Transverse colon (tissue), 4 donors: ENCODE measurements at places on chromosomes 5 and 9. TPM values are rescaled to one million over a fixed set of nuclear protein-coding genes. Genes with fewer than 3 reads are reported as not detected.

DNA sequence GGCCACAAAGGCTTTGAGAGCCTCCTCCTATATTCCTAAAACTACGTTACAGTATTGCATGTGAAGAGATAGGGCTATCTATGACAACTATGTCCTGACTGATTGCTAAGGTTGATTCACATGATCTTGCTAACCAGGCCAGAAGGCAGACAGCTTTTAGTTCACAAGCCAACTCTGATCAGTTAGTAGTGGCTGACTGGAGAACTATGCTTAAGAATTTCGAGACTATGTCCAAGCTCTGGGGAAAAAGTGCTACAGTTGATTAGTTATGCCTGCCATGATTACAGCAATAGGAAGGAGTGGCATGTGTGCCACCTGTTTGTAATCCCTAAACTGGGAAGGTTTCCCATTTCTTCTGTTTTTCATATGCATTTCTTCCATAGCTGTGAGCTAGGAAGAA is 223.4 kb downstream of the DOCK8 start:
- no peak for DNase-seq
- H3K36me3 ChIP-seq: peaks cover 3% of the 10 kb centered on the region
- no peak overlapping the region for H3K4me3 ChIP-seq
- H3K4me1 ChIP-seq: no peaks in the 10 kb centered on the region
- H3K27me3 ChIP-seq: no peaks in the 10 kb centered on the region

- H3K36me3 ChIP-seq: no peaks in the 10 kb centered on the region
- DNase-seq: no peak
- no peak overlapping the region for H3K4me3 ChIP-seq
- no peaks in the 10 kb centered on the region for H3K27me3 ChIP-seq
Measured at GRCh38 chr9:135583688-135584011, 22.1 kb downstream of the PAEP start.

GRCh38 chr5:172832383-172833315 is 1.4 kb upstream of the ERGIC1 start:
- H3K4me3 ChIP-seq: no peak overlapping the region
- peak overlapping the region; percentile 91 for H3K27ac ChIP-seq
- no peak for DNase-seq
- H3K27me3 ChIP-seq: no peaks in the 10 kb centered on the region
- peaks cover 35% of the 10 kb centered on the region for H3K4me1 ChIP-seq

DNA sequence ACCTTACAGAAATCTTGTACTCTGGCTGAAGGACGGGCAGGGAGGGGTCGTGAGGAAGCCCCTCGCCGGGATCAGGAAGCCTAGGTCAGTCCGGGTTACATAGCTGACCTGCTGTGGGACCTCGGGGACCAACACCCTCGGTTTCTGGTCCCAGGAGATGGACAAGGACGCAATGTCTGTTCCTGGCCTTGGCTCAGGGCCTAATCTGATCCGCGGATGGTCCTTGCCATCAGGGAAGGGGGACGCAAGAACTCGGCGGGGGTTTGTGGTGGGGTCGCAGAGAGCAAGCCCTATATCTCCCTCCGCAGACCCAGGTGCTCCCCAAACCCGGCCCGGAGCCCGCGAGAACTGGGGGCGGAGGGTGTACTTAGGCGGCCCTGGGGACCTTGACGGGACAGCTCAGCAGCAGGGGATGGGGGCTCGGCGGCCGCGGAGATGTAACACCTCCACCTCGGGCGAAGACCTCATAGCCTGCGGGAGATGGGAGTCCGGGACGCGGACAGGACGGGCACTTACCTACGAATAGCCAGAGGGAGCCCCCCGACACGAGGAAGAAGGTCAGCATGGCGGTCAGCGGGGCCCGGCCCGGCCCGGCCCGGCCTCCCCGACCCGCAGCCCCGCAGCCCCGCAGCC is 353 bp downstream of the ACSL6 start:
- no peaks in the 10 kb centered on the region for H3K36me3 ChIP-seq
- DNase-seq: no peak
- peaks cover 47% of the 10 kb centered on the region for H3K27me3 ChIP-seq
- H3K4me1 ChIP-seq: peaks cover 6% of the 10 kb centered on the region

GRCh38 chr9:105437704-105438103 is 10.1 kb upstream of the FSD1L start:
- H3K27me3 ChIP-seq: no peaks in the 10 kb centered on the region
- no peak overlapping the region for H3K27ac ChIP-seq
- H3K4me3 ChIP-seq: no peak overlapping the region
- H3K4me1 ChIP-seq: peaks cover 8% of the 10 kb centered on the region

GRCh38 chr9:86733929-86734328 is 213.4 kb downstream of the GAS1 start:
- no peak overlapping the region for H3K4me3 ChIP-seq
- H3K4me1 ChIP-seq: no peaks in the 10 kb centered on the region
- H3K27ac ChIP-seq: peak overlapping the region; percentile 14
- DNase-seq: no peak
- H3K27me3 ChIP-seq: no peaks in the 10 kb centered on the region

DNA sequence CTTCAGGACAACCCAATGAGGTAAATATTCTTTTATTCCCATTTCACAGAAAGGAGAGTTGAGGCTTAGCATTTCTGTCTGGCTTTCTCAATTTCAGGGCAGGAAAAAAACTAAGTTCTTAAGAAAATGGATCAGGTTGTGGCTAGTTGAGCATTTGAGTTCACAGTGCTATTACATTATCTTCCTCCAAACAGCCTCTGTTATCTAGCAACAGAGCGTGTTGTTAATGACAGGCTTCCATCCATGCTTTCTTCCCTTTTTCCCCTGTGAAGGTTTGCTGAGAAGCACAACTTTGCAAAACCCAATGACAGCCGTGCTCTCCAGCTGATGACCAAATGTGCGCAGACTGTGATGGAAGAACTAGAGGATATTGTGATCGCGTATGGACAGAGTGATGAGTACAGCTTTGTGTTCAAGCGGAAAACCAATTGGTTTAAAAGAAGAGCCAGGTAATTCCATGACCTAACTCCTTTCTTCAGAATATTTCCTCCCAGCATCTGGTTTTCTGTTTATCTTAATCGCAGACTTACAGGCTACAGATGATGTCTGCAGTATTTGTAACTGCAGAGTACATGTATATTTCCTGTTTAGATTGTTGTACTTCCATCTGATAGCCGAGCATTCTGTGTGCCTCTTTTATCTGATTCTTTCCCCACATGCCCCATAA is 1.5 kb downstream of the THG1L start:
- H3K4me1 ChIP-seq: no peaks in the 10 kb centered on the region
- H3K4me3 ChIP-seq: no peak overlapping the region
- H3K36me3 ChIP-seq: peaks cover 17% of the 10 kb centered on the region
- no peaks in the 10 kb centered on the region for H3K27me3 ChIP-seq

DNA sequence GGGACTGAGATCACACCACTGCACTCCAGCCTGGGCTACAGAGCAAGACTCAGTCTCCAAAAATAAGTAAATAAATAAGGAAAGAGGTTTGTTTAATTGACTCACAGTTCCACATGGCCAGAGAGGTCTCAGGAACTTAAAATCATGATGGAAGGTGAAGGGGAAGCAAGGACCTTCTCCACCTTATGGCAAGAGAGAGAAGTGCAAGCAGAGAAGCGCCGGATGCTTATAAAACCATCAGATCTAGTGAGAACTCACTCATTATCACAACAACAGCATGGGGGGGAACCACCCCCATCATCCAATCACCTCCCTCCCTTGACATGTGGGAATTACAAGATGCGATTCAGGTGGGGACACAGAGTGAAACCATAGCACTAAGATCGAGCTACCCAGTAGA is 22.8 kb upstream of the RGMB start:
- no peak overlapping the region for H3K4me3 ChIP-seq
- no peaks in the 10 kb centered on the region for H3K27me3 ChIP-seq
- H3K27ac ChIP-seq: no peak overlapping the region
- DNase-seq: no peak
- H3K4me1 ChIP-seq: no peaks in the 10 kb centered on the region

- H3K4me1 ChIP-seq: peaks cover 10% of the 10 kb centered on the region
- no peaks in the 10 kb centered on the region for H3K36me3 ChIP-seq
- H3K27me3 ChIP-seq: no peaks in the 10 kb centered on the region
- H3K4me3 ChIP-seq: no peak overlapping the region
- no peak overlapping the region for H3K27ac ChIP-seq
Measured at GRCh38 chr9:121390372-121390771, 20.3 kb upstream of the STOM start.

- no peaks in the 10 kb centered on the region for H3K4me1 ChIP-seq
- H3K36me3 ChIP-seq: no peaks in the 10 kb centered on the region
Measured at GRCh38 chr5:133389066-133389590, 223.2 kb downstream of the FSTL4 start.

DNA sequence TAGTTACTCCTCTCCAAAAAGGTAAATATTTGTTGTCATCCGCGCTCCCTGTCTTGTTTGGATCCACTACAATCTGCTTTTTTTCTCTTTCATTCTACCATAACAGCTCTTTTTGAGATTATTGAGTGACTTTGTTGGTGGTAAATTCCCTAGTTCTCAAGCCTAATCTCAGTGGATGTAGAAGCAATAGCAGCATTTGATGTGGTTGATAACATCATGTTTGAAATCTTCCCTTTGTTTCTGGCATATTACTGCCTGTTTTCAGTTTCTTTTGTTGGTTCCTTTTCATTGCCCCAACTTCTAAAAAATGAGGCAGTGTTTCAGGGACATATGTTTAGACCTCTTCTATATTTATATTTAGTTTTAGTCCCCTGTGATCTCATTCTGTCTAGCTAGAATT is 8.9 kb downstream of the CDC42SE2 start:
- no peak for DNase-seq
- H3K4me1 ChIP-seq: peaks cover 22% of the 10 kb centered on the region
- H3K27ac ChIP-seq: peak overlapping the region; percentile 10
- H3K36me3 ChIP-seq: no peaks in the 10 kb centered on the region
- no peaks in the 10 kb centered on the region for H3K27me3 ChIP-seq

GRCh38 chr5:88553136-88553875 is 284.7 kb upstream of the TMEM161B start:
- H3K36me3 ChIP-seq: no peaks in the 10 kb centered on the region
- H3K27ac ChIP-seq: no peak overlapping the region
- H3K27me3 ChIP-seq: no peaks in the 10 kb centered on the region
- no peaks in the 10 kb centered on the region for H3K4me1 ChIP-seq
- H3K4me3 ChIP-seq: no peak overlapping the region

DNA sequence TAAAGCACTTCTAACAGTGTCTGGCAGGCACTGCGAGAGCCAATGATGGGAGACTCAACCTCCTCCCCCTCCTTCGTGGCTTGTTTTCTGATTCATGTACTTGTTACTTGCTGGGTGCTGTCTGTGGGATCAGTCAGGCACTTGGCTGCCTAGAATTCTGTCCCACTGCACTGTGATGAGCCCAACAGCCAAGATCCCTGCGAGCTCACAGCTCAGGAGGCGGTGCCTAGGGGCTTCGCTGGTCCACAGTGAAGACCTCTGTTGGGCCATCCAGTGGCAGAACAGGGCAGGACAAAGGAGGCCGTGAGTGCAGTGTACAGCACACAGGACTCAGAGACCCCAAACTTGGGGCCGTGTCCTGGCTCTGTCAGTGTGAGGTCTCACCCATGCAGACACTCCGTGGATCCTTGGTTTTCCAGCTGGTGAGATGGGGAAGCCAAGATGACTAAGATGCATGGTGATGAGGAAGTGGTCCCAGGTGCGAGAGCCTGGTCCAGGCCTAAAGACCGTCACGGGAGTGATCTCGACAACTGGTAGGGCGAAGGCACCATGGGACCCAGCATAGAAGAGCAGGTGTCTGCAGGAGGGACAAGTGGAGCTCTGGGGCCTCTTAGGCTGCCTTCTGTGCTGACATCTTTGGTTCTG is 19.5 kb downstream of the MYMK start:
- peak overlapping the region; percentile 29 for H3K27ac ChIP-seq
- DNase-seq: no peak
- no peak overlapping the region for H3K4me3 ChIP-seq
- H3K4me1 ChIP-seq: peaks cover 12% of the 10 kb centered on the region
- H3K36me3 ChIP-seq: no peaks in the 10 kb centered on the region
- peaks cover 7% of the 10 kb centered on the region for H3K27me3 ChIP-seq

DNA sequence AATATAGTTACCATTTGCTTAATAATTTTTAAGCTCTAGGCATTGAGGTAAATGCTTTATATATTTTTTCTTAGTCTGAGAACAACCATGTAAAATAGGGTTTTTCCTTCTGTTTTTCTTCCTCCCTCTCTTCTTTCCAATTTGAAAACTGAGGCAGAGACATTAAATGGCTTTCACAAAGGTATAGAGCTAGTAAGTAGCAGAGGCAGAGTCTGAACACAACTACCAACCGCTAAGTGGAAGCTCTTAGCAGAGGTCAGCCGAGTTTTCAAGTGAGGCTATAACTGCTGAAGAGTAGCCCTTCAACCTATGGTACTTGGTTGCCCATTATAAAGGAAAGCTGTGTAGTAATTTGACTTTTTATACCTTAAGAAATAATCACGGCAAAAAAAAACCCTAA is 187.1 kb downstream of the MEF2C start:
- H3K4me1 ChIP-seq: peaks cover 8% of the 10 kb centered on the region
- no peaks in the 10 kb centered on the region for H3K36me3 ChIP-seq

The SLC25A2 gene
- total RNA-seq: 1.8 TPM

The GDNF gene
- total RNA-seq: 2.2 TPM

The PRKACG gene
- total RNA-seq: not detected

The TRIM7 gene
- total RNA-seq: not detected
